Liver (tissue), 10 donors: ENCODE measurements at places on chromosomes 16 and 17.

DNA sequence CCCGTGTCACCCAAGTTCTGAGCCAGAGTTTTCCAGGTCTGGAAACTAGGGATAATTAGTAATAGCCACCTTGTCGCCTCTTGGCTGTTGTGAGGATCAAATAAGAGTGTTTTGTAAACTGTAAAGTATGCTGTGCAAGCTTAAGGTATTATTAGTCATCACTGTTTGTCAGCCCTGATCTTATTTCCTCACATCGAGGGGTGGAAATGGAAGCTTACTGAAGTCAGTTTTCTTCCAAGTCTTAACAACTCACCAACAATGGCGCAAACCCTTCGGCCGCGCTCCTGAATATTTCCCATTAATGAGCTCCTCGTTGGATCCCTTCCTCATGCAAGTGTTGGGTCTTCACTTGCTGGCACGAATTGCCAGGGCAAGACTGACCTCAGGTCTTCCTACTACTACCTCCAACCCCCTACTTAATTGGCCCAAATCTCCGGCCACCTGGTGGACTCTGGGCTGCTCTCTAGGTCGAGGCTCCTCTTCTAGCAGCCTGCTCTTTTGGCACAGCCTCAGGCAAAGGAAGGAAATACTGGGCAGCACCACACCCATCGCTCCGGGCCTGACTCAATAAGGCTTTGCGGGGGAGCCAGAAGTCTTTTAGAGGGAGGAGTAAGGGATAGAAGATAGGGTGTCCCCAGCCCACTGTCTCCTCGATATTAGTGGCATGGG lies 885 bp upstream of the SLC35B1 start:
- no peak for DNase-seq

DNA sequence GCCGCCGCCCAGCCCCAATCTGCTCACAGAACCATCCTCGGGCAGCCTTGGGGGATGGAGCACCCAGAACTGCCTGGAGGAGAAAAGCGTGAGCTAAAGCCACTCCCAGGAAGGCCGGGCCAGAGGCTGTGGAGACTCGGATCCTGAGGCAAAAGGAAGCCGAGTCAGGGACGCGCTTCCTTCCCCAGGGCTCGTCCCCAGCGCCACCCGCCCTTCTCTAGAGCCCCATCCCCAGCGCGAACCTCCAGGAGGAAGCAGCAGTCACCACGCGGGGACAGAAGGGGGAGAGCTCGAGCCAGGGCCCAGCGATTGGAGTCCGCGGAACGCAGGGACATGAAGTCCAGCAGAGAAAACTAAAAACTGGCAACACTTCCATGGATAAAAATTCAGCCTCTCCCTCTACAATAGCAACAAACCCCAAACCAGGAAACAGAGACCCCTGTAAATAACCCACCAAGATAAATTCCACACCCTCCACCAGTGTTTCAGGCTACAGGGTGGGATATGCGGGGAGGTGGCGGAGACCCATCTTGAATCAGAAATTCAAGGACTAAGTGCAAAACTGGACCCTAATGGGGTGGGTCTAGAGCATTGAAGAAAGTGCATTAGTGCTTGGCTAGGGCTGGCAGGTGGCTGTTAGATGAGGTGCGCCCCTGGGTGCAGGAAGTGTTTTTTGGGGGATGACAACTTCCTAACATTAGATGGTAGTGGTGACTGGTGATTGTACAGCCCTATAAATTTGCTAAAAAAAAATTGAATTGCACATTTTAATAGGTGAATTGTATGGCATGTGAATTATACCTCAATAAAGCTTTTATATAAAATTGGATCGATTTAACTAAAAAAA lies 116.1 kb upstream of the METRNL start:
- DNase-seq: peak; percentile 55

DNA sequence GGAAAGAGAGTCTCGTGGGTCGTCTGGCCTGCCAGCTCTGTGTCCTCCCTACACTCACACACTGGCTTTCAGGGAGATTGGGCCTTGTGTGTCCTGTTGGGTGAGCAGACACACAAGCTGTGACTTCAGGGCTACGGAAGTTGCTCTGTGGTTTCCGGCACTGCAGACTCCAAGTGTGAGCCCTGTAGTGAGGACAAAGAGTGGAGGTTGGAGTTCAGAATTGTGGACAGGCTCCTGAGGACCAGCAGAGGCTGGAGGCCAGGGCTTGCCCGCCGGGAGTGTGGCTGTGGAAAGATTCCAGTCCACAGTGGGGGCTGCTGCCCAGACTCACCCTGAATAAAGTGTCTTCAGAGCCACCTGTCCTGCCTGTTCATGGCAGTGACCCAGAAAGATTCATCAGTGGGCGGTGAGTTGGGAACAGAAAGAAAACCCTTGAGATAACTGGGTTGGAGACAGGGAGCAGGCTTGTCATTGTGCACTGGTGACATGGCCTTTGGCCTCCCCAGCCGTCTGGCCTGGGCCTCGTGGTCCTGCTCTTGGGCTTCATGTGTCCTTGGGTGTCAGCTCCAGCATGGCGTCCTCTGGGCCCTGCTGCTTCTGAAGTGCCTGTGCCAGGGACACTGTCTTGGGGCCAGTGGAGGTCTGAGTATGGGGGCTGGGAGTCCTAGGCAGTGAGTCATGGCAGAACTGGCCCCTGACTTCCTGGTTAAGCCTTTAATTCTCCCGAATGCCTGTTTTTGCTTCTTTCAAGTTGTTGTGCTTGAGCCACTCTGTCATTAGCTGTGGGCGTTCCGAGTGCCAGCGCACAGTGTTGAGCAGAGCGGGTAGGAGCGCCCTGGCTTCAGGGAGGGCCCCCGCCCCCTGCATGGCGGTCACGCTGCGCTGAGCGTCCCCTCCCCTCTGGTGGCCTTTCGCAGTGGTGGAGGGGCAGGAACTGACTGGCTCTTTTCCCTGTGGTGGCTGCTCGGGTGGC lies 19.9 kb upstream of the ZNF750 start:
- DNase-seq: no peak

- DNase-seq: no peak
Observed at GRCh38 chr17:64779376-64780095, 117.4 kb upstream of the SMURF2 start.

DNA sequence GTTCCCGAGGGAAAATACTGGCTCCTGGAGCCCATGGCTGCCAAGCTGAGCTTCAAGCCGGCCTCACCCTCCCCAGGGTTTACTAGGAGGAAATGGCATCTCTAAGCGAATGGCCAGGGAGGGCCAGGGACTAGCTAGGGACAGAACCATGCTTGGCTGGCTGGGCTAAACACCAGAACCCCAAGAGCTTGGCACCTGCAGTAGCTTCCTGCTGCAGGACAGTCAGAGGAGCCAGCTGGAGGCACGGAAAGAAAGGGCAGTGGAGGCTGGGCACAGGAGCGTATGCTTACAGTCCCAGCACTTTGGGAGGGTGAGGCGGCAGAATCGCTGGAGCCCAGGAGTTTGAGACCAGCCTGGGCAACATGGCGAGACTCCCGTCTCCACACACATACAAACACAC lies 33.7 kb downstream of the PEMT start:
- no peak for DNase-seq
